Inflammatory macrophage treated with lipopolysaccharide for 1 hour (primary cell): ENCODE measurements at places on chromosomes 1 and 21.

DNA sequence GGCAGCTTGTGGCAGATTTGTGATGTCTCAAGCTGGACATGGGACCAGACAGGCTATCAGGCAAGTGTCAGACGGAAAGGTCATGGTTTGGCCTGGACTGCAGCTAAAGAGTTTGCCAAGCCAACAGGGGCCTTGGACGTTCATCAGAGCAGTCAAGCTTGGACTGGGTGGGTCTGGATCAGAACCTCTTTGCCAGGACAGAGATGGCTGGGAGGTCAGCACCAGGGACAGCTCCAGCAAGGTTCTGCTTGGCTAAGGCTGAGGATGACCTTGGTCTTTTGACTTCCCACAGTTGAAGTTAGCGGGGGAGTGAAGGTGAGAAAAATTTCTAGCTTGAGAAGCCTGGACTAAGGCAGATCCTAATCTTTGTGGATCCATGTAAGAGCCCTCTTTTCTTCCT, 68.1 kb downstream of the GRIK3 start:
- peak; percentile 1 for DNase-seq

GRCh38 chr1:28273216-28273860, 14.0 kb downstream of the SESN2 start:
- no peak for DNase-seq

DNA sequence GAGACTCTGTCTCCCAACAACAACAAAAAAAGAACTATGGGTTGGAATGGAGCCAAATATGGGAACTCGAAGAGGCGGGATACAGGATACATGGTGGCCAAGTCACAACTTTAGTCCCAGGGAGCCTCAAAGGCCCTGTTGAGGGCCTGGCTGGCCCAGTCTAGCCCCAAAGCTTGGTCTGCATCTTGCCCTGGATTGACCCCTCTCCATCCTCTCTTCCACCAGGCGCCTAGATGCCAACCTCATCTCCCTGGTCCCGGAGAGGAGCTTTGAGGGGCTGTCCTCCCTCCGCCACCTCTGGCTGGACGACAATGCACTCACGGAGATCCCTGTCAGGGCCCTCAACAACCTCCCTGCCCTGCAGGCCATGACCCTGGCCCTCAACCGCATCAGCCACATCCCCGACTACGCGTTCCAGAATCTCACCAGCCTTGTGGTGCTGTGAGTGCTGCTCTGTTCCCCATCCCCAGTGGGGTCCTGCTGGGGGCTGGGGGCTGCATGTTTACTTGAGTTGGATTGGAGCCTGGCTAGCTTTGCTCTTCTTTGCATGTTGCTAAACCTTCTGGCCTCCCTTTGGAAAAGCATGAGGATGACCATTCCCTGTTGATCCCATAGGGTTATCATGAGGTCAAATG, 65.5 kb downstream of the UBE2T start:
- no peak for DNase-seq

- DNase-seq = no peak
Observed at GRCh38 chr1:204343247-204343646, 16.5 kb downstream of the PLEKHA6 start.

DNA sequence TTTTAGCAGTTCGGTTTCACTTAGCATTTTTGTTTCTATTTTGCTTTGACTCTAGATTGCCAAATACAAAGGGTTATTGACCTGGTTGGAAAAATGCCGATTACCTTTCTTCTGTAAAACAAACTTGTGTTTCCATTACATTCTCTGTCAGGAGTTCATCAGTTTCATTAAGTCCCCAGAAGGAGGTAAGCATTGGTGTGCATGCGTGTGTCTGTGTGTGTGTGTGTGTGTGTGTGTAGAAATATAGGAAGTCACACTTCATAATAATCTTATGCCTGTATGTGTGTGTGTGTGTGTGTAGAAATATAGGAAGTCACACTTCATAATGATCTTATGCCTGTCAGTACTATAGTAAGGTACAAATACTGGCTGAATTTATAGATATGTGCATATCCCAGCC, 10.0 kb downstream of the RGSL1 start:
- DNase-seq = peak; percentile 16

DNA sequence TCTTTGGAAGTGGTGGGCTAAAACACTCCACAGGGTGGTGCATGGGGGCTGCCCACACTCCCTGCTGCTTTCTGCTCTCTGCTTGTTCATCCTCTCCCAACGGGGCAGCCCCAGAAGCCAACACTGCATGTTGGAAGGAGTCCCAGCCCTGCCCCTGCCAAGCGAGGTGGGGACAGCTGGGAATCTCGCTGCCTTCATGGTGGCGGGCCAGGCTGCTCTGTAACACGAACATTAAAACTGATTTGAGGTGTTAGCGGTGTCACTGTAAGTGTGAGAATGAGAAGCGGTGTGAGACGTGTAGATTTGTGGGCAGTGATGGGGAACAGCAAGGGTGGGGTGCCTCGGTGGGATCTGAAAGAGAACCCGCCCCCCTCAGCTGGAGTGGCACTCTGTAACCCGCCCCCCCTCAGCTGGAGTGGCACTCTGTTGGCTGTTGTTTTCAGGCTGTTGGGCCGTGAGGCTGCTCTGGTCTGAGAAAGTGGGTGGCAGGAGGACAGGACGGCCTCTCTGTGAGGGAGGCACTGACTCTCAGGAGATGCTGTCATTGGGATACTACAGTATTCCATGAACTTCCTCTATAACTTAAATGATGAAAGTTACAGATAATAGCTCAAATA, 80.9 kb downstream of the PCBP3 start:
- no peak for DNase-seq

- no peak for DNase-seq
Observed at GRCh38 chr1:116569776-116570357, 959 bp downstream of the CD58 start.

GRCh38 chr1:22618056-22618455, 18.4 kb upstream of the C1QA start:
- no peak for DNase-seq

DNA sequence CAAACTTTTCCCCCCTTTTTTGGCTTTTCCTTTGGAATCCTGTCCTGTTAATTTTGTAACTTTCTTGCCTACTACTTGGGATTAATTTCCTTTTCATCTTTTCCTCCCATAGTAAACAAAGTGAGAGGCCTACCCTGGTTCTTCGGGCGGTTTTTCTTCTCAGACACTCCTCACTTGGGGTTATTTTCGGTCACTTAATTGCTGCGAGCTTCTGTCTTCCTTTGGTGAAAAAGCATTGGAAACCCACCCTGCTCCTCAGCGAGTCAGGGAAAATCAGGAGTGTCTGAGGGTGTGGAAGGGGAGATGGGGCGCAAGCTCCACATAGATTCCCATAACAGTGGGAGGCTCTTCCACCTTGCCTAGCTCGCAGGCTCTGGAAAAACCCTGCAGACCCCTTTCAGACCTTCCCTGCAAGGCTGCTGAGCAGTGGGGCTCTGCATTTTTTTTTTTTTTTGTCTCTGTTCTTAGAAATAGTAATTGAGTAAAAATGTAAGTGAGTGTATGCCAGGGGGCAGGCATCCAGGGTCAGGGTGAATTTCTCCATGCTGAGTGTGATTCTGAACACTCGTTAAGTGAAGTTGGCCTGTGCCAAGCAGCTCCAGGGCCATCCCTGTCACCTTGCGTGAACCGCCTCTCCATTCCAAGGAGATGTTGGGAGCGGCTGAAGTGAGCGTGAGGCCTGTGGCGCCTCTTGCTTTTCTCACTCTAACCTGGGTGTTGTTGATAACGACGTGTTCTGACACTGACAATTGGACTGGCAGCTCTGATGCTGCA, 20.3 kb downstream of the TGFB2 start:
- DNase-seq = no peak

- peak; percentile 65 for DNase-seq
Observed at GRCh38 chr1:92583821-92584760, 97.4 kb upstream of the GFI1 start.

GRCh38 chr1:152806576-152806975, at the start of gene LCE1C:
Gene LCE1C (minus strand): TSS chr1:152806651. CDS start chr1:152805478, 1,173 bp downstream.
- DNase-seq = no peak

DNA sequence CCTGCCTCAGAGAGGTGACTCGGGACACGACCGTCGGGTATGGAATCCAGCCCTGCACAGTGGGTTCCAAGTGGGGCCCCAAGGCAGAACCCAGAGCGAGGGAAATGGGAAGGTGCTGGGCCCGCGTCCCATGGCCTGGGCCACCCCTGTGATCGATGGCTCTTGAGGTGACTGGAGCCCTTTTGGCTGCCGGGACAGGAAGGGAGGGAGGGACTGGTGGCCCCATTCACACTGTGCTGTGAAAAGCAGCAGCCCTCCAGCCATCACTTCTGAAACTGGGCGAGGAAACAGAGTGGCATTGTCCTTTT, 110.4 kb upstream of the IFFO2 start:
- no peak for DNase-seq

GRCh38 chr1:97070376-97070775, 348.8 kb downstream of the PTBP2 start:
- DNase-seq = no peak

- DNase-seq = no peak
Observed at GRCh38 chr1:64882574-64883255, 83.6 kb downstream of the JAK1 start.

GRCh38 chr1:161092621-161093028, 3.3 kb upstream of the NECTIN4 start:
- DNase-seq = peak; percentile 65

DNA sequence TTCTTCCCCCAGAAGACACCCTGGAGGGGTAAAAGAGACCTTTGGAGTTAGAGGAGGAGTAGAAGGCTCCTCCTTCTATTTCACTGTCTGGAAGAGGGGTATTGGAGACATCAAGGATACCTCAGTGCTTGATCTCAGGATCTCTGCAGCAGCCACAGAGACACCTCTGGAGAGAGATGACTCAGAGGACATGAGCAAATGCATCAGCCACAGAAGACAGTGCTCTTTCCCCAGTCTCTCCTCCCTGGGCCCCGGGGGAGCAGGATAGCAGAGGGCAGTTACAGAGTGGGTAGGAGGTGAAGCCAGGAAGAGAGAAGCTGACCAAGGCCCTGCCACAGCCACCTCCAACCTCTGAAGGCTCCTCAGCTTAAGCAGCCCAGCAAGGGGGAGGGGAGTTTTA, 15.3 kb upstream of the TEDDM1 start:
- no peak for DNase-seq

DNA sequence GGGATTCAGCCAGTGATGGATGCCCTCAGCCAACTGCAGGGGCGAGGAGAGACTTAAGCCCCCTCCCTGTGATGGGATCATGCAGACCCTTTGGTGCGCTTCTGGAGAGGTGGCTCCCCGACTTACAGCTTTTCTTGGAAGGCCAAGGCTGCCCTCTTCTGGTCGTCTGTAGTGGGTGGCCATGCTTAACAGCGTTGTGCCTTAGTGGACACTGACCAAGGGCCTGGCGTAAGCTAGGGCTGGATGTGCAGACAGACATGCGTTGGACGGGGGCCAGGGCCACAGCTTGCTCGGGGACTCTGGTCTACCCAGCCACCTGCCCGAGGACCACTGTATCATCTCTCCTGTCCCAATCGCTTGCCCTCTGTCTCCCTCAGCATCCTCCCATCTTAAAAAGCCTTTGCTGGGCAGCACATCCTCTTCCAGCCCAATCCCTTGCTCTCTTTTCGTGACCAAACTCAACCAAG, 5.5 kb downstream of the AZIN2 start:
- DNase-seq = peak; percentile 85

- DNase-seq = peak; percentile 33
Observed at GRCh38 chr1:114032271-114033215, 53.3 kb downstream of the OLFML3 start.

- peak; percentile 100 for DNase-seq
Observed at GRCh38 chr21:33383056-33383888, 19.9 kb upstream of the IFNGR2 start.

GRCh38 chr1:106836708-106837107, 219.8 kb upstream of the PRMT6 start:
- DNase-seq = no peak

GRCh38 chr1:181930187-181930586, 131.3 kb downstream of the ZNF648 start:
- no peak for DNase-seq

DNA sequence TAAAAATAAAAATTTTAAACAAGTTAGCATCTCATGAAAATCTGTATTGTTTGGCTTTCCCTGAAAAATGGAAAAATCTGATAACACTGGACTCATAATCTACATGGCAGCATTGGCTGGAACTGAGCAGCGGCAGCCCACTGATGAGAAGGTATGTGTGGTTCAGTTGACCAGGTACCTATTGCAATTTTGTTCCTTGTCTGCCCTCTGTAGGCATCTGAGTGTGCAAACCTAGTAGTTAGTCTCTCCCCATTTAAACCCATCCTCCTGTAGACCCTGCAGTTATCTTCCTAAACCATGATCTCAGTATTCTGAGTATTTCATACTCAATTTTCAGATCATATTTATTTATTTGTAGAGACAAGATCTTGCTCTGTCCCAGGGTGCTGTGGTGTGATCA, 59.4 kb upstream of the SERBP1 start:
- DNase-seq = no peak

GRCh38 chr1:179094818-179095217, 12.9 kb downstream of the TOR3A start:
- no peak for DNase-seq

GRCh38 chr1:41440321-41441085, 44.0 kb downstream of the EDN2 start:
- DNase-seq = no peak

GRCh38 chr1:202135221-202135721, 9.3 kb downstream of the ARL8A start:
- peak; percentile 73 for DNase-seq

- DNase-seq = no peak
Observed at GRCh38 chr21:46392921-46393320, 65.8 kb upstream of the DIP2A start.

DNA sequence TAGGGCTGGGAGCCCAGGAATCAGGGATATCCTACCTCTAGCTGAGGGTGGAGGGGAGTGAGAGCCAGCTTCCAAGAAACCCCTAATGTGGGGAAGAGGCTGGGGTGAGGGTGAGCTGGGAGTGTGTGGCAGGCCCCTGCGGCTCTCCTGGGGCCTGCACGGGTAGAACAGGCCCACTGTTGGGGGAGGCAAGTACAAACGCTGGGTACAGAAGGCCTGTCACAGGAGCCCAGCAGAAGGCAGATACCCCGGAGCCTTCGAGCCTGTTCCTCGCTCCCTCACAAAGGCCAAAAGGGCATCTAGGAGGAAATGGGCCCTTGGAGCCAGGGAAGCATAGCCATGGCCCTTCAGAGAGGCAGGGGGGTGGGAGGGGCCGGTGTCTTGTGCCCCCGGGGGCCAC, 13.7 kb downstream of the CELF3 start:
- no peak for DNase-seq

- DNase-seq = no peak
Observed at GRCh38 chr1:8351693-8352470, 34.0 kb downstream of the SLC45A1 start.

GRCh38 chr1:42977653-42978052, 19.0 kb upstream of the SLC2A1 start:
- no peak for DNase-seq

- no peak for DNase-seq
Observed at GRCh38 chr1:82399093-82399492, 598.4 kb downstream of the ADGRL2 start.

- no peak for DNase-seq
Observed at GRCh38 chr1:94130851-94131595, 10.1 kb upstream of the ABCA4 start.

GRCh38 chr1:205287076-205287475, 34.5 kb downstream of the NUAK2 start:
- DNase-seq = no peak

GRCh38 chr1:151611832-151612500, at the start of gene SNX27:
Gene SNX27 (plus strand): TSS chr1:151612050. CDS start chr1:151612202, 152 bp downstream.
- peak; percentile 89 for DNase-seq

- DNase-seq = no peak
Observed at GRCh38 chr1:92277105-92277723, 21.6 kb downstream of the GLMN start.
